ENCODE measurements at places on chromosomes 4 and X.

DNA sequence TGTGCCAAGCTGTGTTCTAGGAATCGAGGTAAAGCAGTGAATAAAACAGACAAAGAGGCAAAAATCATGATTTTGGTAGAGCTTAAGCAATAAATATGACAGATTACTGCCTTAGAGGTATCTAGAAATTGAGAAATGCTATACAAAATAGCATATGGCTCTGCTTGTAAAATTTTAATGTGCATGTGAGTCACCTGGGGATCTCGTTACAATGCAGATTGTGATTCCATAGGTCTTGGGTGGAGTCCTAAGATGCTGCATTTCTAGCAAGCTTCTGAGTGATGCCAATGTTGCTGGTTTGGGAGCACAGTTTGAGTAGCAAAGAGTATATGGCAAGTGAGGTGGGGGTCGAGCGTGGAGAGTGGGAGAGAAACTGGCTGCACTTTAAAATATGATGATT, 697.3 kb upstream of the MAGEB2 start:
- no peak for DNase-seq

DNA sequence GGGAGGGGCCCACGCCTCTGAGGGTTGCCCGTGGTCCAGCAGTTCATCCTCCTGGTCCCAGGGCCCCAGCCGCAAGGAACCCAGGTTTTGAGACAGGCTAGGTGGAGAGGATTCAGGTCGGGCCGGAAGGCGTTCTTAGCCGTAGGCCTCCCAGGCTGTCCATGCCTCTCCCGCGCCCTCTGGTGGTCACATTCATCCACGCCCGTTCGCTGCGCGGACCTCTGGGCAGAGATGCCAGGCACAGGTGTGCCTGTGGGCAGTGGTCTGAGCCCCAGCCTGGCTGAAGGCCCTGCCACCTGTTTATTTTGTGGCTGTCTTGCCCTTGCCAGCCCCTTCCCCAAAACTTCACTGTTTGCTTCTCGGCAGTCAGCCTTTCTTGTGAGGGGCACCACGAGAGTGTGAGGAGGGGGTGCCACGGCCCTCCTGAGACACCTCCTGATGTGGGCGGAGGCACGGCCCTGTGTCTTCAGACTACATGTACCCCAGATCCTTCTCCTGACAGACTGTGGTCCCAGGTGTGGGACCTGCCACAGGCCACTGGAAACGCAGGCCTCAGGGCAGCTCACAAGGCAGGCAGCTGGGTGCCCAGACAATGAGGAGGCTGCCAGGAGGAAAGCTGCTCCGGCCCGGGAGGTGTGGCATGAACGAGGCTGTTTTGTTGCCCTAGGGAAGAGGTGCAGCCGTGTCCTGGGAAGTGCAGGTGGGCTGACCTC, 5.0 kb downstream of the UVSSA start:
- DNase-seq = peak; percentile 33

DNA sequence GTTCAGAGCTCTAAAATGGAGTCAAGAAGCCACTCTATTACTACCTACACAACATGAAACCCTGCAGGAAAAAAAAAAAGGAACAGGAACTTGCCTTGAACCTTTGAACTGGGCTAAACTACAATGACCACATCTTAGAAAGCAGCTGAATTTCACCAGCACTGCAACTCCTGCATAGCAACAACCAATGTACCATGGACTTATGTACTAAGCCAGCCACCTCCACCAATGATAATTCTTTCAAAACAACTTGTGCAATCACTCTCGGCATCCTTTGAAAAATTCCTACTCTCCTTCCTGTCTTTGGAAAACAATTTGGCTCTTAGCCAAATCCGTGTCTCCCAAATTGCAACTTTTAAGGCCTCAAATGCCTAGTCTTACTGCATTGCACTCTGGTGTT, 26.8 kb upstream of the FMR1 start:
- DNase-seq = no peak

DNA sequence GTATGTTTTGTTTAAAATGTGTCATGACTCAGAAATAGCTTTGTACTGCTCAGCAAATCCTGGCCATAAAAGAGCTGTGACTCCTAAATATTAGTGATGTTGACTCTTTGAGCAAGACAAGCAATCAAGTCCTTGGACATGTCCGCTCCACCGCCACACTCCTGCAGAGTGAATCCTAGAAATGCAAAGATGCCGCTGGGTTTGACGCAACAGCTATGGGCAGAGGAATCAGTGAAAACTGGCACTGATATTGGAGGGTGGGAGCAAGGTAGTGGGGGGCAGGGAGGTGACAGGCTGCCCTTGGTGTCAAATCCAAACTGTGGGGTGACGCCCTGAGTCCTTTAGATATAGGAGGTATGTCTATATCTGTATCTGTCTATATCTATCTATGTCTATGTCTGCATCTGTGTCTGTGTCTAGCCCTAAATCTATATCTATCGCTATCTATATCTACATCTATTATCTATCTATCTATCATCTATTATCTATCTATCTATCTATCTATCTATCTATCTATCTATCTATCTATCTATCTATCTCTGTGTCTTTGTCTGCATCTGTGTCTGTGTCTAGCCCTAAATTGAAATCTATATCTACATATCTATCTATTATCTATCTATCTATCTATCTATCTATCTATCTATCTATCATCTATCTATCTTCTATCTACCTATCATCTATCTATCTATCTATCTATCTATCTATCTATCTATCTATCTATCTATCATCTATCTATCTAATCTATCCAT, 129.7 kb downstream of the CPE start:
- DNase-seq = no peak

Data from NCI-H2227 treated with DMSO at 0.1 percent for 48 hours (cell line).